ENCODE measurements at places on chromosomes 6 and 20.
A peak's percentile ranks its signal among the peaks of the same experiment; 100 is the strongest.

- DNase-seq = no peak
Observed at GRCh38 chr6:38020593-38020992, 201.1 kb downstream of the ZFAND3 start.

GRCh38 chr20:10115021-10115420 is 80.2 kb downstream of the ANKEF1 start:
- DNase-seq = no peak

GRCh38 chr6:2931970-2932748 is 29.1 kb upstream of the SERPINB9 start:
- peak; percentile 68 for DNase-seq

- DNase-seq = no peak
Observed at GRCh38 chr6:145836170-145836569, 21.6 kb upstream of the FBXO30 start.

GRCh38 chr6:129007701-129008373 is 124.9 kb downstream of the LAMA2 start:
- DNase-seq = no peak

DNA sequence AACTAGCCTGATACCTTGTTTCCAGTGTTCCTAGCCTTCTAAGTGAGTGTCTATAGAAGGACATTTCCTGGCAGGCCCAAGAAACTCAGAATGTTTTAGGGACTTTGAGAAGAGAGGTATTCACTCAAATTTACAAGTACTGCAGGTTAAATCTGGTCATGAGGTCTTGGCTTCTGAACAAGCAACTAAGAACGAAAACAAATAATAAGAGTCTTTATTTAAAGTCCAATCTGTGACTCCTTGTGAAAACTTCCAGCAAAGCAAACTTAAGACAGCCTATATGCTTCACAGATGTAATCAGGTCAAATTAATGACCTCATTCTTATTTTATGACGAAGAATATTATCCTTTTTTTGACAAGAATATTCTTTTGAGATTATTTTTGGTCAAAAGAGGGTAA is 79.4 kb upstream of the PRSS16 start:
- no peak for DNase-seq

GRCh38 chr6:44679438-44680201 is 292.1 kb downstream of the CDC5L start:
- no peak for DNase-seq

DNA sequence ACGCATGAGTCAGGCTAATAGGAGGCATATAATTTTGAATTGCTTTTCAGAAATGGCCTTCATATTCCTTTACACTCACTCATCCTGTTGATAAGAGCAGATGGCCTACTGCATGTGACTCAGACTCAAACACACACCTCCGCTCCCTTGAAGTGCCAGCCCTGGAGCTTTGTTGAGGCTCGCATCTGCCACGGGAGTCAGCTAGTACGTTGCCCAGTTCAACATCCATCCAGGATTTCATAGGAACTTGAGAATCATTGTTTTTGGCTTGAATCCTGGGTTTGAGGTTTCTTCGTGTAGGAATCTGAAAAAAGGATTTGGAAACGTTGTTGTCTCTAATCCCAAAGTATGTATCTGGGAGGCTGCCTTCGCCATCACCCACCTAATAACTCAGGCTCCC is 87.4 kb upstream of the JAG1 start:
- DNase-seq = no peak

DNA sequence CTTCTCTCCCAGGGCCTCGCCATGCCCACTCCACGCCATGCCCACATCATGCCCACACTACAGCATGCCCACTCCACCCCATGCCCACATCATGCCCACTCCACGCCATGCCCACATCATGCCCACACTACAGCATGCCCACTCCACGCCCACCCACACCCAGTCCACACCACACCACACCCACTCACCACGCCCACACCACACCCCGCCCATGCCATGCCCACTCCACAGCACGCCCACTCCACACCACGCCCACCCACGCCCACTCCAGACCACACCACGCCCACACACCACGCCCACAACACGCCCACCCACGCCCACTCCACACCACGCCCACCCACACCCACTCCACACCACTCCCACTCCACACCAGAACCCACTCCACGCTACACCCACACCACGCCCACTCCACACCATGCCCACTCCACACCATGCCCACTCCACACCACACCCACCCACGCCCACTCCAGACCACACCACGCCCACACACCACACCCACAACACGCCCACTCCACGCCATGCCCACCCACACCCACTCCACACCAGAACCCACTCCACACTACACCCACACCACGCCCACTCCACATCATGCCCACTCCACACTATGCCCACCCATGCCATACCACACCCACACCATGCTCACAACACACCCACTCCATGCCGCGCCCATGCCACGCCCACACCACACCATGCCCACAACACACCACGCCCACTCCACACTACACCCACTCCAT is 88.6 kb downstream of the ERMARD start:
- no peak for DNase-seq

DNA sequence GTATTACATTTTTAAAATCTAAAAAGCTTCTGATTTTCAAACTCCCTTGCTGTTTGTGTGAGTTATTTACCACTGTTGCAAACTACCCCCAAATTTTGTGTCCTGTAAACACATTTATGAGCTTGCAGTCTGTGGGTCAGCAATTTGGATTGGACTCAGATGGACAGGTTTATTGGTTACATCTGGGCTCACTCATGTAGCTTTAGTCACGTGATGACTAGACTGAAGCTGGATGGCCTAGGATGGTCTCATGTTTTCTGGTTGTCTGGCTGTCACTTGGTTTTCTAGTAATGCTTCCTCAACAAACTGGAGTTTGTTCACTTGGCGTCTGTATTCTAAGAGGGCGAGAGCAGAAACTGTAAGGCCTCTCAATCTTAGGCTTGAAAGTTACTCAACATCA is 12.2 kb upstream of the C6orf58 start:
- DNase-seq = no peak

- DNase-seq = no peak
Observed at GRCh38 chr6:140475086-140475485, 1100.6 kb upstream of the CITED2 start.

- no peak for DNase-seq
Observed at GRCh38 chr6:24864343-24864742, 65.6 kb upstream of the ARMH2 start.

- DNase-seq = no peak
Observed at GRCh38 chr20:16100111-16100510, 473.1 kb downstream of the KIF16B start.

DNA sequence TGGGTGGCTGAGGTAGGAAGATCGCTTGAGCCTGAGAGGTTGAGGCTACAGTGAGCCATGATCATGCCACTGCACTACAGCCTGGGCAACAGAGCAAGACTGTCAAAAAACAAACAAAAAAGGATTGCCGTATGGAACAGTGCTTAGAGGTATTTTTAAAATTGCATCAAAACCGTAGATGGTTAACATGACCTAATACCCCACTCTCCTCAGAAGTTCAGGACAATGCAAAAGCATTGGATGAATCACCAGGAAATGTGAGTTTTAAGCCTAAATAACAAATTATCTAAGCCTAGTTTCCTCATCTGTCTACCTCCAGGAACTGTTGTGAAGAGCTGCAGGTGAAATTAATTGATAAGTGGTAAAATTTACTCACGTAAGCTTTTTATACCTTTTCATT is 123.8 kb upstream of the ID4 start:
- DNase-seq = no peak

DNA sequence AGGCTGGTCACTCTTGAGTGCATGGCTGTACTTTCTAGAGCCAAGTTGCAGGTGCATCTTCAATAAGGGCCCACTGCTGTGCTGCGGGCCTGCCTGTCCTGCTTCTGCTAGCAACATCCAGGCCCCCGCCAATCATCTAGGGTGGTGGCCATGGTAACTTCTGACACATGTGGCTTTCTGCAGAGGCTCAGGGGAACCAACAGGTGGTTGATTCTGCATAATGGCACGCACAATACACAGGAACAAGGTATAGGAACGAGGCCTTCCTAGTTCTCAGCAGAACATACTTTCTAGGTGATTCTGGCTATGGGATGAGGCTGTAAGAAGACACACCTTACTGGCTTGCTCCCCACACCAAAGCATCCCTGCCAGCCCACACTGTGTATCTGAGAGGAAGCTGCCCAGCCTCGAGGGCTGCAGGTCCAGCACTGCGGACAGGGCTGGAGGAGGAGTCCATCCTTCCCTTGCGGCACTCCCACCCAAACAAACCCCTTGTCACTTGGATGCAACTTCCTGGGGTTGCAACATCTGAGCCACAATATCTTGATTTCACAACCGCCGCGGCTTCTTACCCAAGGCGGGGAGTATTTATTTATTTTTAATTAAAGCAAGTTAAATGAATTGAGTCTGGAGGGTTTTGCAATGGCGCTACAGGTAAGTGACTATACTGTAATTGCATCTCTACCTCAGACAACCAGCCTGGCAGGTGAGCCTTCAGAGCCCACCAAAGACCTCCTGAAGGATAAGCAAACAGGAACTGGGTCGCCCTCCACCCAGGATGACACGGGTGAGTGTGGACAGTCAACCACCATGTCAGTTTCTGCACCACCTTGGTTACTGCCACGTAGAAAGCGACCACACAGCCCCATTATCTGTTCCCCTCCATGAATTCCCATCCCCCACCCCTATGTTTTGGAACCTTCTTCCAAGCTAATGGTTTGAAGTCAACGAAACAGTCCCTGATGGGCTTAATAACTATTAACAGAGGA is 49.6 kb downstream of the SULF2 start:
- DNase-seq = no peak

DNA sequence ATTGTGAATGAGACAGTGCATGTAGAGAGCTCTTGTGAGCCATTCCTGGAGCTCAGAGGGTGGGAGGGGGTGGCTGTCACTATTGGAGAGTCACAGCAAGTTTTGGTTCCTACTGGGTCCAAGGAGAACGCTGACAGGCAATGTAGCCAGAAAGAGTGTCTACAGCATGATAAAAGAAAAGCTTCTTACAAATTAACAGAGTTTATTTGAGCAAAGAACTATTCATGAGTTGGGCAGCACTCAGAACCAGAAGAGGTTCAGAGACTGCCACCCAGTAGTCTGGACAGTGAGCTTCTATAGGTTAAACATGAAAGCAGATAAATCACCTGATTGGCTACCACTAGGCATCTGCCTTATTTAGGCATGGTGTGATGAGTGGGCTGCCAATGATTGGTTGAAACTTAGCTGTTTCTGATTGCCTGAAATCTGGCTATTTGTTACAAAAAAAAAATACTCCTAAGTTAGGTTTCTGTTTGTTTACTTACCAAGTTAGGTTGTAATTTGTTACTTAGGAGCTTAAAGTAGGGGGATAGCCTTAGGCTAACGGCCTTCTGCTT is 473.4 kb downstream of the PREX1 start:
- no peak for DNase-seq

GRCh38 chr20:50282592-50283241 is 92.1 kb downstream of the CEBPB start:
- no peak for DNase-seq

GRCh38 chr6:116695401-116695800 is 14.4 kb downstream of the KPNA5 start:
- DNase-seq = no peak

GRCh38 chr6:89371849-89372505 is 19.5 kb upstream of the UBE2J1 start:
- peak; percentile 14 for DNase-seq

- DNase-seq = peak; percentile 91
Observed at GRCh38 chr6:2221726-2222274, 23.6 kb downstream of the GMDS start.

DNA sequence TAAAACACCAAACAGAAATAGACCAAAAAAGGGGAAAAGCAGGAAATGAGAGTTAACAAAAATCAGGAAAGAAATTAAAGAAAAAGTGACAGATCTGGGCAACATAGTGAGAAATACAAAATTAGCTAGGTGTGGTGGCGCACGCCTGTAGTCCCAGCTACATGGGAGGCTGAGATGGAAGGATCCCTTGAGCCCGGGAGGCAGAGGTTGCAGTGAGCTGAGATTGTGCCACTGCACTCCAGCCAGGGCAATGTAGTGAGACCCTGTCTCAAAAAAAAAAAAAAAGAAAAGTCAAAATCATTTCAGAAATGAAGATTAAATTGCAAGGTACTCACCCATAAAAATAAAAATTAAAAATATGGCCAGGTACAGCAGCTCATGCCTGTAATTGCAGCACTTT is 13.0 kb upstream of the GRM4 start:
- DNase-seq = no peak

DNA sequence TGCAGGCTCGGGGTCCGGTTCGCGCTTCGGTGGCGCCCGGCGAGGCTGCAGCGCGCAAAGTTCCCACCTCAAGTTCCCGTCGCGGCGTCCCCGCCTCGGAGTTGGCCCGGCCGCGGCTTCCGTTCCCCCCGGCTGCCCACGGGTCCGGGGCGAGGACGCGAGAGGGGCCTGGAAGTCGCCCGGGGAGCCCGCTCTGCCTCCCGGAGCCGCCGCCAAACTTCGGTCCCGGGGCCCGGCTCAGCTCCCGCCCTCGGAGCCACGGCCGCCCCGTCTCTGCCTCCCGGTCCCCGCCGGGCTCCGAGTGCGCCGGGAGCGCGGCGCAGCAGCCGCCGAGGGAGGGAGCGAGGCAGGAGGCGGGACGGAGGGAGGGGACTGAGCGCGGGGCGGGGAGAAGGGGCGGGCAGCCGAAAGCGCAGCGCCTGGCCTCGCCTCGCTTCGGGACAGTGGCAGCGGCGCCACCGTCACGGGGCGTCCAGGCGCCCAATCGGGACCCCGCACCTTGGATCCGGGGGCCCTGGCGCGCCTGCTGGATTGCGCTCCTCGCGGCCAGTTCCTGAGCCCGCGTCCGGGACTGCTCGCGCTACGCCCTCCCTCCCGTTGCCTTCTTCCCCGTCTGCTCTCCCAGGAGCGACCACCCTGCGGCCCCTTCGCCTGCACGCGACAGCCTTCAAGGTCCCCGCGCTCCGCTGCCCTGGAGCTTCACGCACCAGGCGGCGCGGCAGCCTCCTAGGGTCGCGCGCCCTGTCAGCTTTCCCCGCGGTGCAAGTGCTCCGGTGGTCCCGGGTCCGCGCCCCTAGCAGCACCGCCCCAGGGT is at the start of gene KCNG1:
TSS of gene KCNG1 (minus strand) at position 305 of the 814 bp plus-strand sequence. CDS start 12,769 bp downstream, outside the sequence.
- DNase-seq = peak; percentile 25

DNA sequence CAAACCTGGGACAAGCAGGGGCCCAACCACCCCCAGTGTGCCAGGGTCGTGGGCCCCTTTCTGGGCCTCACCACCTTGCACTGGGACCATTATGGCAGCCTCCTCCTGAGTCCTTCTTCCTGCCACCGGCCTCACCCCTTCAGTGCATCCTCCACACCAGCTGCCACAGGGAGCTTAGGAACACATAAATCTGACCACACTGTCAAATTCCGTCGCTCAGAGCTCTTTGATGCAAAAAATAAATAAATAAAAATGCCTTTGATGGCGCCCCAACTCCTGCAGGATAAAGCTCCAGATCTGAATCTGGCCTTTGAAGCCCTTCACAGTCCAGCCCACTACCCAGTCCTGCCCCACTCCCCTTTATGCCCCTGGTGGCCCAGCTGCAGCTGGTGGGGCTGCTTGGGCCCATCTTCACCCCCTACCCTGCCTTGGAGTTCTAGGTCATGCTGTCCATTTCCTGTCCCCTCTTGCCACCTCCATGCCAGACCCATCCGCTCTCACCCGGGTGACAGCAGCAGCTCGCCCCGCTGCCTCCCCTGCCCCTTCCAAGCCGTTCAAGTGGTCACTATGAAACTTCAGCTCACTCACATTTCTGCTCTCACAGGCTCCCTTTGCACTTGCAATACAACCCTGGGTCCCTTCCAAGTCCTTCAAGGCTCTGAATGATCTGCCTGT is 16.0 kb downstream of the MYH7B start:
- DNase-seq = no peak

Measured in NCI-H526 treated with DMSO at 0.1 percent for 48 hours (cell line).